Activated CD8-positive, alpha-beta memory T cell treated with anti-CD3 and anti-CD28 coated beads, Interleukin-2, amount 10 ng/mL, durations not matched to agents 7 days and 5 days (primary cell): ENCODE measurements at places on chromosomes 7 and 10. TPM values are rescaled to one million over a fixed set of nuclear protein-coding genes. Genes with fewer than 3 reads are reported as not detected.

GRM8 gene
- total RNA-seq, result not detected

MYPN gene
- not detected for total RNA-seq

- H3K27me3 ChIP-seq, result peaks cover 19% of the 10 kb centered on the region
- H3K36me3 ChIP-seq, result no peaks in the 10 kb centered on the region
- no peak overlapping the region for H3K27ac ChIP-seq
- H3K4me3 ChIP-seq, result no peak overlapping the region
These were observed 51.3 kb upstream of the STEAP4 start for GRCh38 chr7:88357781-88358525.

LOXL4 gene
- not detected for total RNA-seq
